ENCODE measurements at places on chromosomes 3 and 15.

- DNase-seq = no peak
Observed at GRCh38 chr3:105473521-105474223, 107.0 kb downstream of the ALCAM start.

DNA sequence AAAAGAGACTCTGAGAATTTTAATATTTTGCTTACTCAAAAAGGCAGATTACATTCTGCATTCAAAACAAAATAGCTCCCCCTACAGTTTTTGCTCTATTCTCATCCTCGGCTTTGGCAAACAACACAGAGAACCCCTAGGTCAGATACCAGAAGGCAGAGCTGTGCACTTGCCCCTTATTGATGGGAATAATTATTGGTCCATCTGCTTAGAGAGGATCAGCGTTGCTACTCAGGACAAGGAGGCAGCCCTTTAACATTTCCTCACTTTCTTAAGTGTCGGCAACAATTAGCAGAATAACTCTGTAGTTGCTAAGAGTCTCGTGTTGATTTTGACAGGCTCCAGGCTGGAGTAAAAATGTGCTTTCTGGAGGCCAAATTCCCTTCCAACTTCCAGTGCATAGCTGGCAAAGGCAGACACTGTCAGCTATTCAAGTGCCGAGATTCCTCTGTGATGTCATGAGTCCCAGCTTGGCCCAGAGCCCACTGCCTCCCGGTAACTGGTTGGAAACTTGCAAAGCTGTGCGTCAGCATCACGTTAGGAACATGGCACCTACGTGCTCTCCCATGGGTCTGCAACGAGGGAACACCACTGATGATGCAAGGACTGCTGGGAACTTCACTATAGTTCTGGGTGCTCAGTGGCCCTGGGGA, 482.7 kb upstream of the ADAMTS9 start:
- DNase-seq = no peak

DNA sequence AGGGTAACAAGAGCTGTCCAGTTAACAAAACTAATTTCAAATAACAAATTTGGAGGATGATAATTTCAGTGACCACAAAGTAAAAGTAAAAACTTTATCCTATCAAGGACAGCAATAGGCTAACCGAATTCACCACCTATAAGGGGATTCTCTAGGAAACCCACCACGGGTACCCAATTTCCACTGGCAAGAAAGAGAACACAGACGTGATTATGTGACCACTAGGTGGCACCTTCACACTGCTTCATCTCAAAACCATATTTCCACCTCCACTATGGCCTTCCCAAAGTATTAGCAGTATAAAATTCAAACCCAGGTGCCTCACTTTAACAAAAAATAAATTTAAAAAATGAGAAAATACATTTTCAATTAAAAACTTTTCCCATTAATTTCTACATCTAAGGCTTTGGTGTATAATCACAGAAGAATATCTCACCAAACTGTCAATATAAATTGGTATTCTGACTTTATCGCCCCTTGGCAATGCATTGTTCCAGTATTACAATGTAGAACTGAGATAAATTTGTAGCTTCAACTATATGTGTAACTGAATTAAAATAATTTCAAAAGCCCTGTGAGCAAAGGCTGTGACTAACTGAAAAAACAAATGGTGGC, 96.5 kb downstream of the FSIP1 start:
- DNase-seq = peak; percentile 13

GRCh38 chr3:13051066-13051465, 22.2 kb downstream of the IQSEC1 start:
- DNase-seq = no peak

DNA sequence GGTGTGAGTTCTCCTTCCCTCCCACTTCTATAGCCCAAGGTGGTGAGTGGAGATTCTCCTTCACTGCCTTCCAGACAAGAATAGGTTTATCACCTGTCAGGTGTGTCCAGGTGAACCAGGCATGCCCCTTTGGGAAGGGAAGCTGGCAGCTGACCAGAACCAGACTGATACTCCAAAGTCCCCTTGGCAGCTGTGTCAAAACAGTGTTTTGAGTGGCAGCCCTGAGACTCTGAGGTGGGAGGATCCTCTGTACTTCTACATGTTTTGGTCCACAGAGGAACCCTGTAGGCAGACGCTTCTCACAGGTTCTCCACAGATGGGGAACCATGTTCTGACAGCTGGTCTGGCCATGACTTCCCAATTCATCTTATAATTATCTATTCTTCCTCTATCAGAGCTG, 30.1 kb downstream of the ISL2 start:
- DNase-seq = no peak

GRCh38 chr3:189297932-189298331, 126.2 kb downstream of the TPRG1 start:
- no peak for DNase-seq

- DNase-seq = no peak
Observed at GRCh38 chr3:29346828-29347227, 66.0 kb downstream of the RBMS3 start.

DNA sequence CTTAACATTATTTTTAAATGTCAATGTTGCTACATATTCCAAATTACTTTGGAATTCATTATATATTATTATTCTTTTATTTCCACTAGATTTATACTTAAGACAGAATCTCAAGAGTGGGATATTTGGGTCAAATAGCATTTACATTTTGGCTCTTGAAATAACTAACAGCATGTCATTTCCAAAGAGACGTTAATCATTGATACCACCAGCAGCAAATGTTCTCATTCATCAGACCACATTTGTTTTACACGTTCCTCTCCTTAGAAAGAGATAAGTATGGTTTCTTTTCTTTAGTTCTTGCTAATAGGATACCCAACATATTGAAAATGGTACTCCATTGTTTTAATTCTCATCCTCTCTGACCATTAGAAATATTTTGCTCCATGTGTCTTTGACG, 229.8 kb downstream of the LPP start:
- DNase-seq = no peak

- DNase-seq = no peak
Observed at GRCh38 chr3:104907507-104907906, 459.2 kb upstream of the ALCAM start.

DNA sequence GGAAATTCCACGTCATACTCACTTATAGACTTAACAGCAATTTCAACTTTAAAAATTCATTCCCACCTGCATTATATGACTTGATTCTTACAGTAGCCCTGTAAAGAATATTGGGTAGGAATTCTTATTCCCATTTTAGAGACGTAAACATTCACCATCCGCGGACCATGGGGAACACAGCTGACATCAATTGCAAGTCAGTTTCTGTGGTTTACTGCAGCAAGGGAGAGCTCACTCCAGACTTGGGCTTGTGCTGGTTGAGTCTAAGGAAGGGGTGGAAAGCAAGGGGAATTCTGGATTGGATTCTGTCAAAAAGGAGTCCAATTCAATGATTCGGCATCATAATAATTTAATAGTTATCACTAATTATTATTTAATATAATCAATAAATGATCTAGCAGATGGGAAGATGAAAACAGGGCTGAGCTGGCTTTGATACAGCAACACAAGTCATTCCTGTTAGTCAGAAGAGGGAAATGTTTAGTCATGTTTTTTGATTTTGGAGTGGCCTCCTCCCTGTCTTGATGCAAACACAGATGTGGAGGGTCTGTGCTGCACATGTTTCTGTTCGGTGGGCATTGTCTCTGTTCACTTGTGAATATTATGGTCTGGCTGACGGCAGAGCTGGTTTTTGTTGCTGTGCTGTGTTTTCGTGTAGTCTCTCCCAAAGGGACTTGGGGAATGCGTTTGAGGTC, 9.7 kb downstream of the LIPC start:
- no peak for DNase-seq

GRCh38 chr15:51863131-51863530, 33.7 kb downstream of the TMOD3 start:
- DNase-seq = no peak

DNA sequence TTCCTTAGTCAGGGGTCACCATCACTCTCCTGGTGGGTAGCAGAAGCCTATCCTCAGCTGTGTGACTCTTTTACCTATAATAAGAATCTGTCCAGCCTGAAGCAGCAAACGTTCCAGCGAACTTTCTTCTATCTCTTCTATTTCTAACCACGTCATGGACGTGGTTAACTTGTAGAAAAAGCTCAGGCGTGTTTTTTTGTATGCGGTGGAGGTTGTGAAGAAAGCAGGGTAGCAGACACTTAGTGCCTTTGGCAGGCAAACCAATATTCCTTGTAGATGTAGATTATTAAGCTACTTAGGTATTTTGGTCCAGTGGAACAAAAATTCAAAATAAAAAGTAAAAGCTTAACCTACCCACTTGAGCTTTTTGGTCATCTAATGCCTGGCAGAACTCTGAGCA, 31.8 kb upstream of the GPR171 start:
- no peak for DNase-seq

DNA sequence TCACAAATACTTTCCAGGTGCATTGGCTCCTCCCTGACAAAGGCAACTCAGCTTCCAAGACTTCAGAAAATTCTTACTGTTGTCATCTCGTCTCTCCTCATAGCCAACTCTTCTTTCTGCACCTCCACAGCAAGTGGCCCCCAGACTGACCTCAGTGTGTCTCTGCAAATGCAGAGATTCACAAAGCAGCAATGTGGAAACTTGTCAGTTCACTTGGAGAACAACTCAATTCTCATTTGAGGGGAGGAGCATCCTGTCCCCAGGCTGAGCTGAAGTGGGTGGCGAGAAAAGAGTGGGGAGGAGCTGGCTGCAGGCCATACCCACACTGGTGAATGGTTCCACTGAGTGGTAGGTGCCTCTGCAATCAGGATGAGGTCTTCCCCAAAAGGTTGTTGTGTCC, 248.7 kb upstream of the IL12A start:
- DNase-seq = no peak

- DNase-seq = no peak
Observed at GRCh38 chr3:122055215-122055614, at the start of gene CD86. Gene CD86 (plus strand): TSS chr3:122055362. CDS start chr3:122055490, 128 bp downstream.

- DNase-seq = no peak
Observed at GRCh38 chr3:23238578-23238977, 35.5 kb downstream of the UBE2E2 start.

DNA sequence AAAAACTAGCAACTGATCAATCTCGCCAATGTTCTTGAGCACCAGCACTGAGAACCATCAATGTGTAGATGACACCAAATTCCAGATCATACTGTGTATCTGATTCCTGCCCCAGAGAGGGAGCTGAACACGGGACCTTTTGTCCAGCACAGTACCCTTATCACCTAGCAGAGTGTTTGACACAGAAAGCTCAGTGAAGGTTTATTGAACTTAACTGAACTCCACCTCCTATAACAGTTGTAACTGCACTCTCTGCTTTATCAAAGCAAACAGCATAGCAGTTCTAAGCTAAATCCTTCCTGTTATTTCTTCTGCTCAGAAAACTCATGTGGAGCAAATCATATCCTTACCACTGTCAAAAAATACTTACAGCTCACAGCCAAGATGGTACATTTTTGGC, 183.4 kb upstream of the SLCO3A1 start:
- DNase-seq = no peak

DNA sequence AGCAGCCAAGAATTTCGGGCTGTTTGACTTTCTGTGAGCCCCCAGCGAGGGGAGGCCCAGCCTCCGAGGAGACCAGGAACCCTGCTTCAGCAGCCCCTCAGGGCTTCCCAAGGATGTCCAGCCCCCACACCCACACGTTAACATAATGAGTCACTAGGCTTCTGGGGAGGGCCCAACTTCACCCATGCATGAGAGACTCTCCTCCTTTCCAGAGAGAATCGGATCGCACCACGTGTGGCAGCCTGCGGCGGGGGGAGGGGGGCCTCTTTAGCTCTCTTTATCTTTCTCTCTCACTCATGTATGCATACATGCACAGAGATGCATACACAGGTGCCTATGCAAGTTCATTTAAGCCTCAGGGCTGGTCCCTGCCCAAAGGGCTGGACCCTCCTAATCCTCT, 3.1 kb upstream of the AP2M1 start:
- DNase-seq = no peak

GRCh38 chr3:25854635-25855034, 64.7 kb downstream of the OXSM start:
- no peak for DNase-seq

DNA sequence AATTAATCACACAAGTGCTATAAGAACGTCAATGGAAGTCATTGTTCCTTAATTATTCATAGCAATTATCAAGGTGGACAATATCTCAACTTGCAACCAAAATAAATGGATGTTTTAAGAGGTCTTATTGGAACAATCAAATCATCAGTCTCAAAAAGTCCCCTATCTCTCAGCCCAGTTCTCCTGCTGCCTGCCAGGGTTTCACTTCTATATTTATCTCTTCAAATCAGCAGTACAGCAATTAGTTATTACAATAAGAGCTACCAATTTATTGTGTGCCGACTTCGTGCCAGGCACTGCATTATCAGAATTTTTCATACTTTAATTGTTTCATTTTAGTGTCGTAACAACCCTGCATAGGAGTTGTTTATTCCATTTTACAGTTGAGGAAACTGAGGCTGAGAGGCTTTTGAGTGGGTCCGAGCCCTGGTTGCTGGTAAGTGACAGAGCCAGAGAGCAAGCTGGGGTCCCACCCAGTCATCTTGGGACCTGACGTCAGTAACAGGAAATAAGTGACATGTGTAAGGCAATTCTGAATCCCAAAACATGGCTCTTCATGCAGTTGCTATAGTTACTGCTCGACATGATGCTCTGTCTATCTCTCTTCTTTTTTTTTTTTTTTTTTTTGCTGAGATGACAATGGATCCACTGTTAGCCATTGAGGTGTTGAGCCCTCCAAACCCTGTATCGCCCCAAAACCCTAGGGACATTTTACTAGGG, 8.8 kb upstream of the KCTD6 start:
- DNase-seq = no peak

GRCh38 chr3:24886501-24886900, 391.9 kb upstream of the THRB start:
- DNase-seq = no peak

DNA sequence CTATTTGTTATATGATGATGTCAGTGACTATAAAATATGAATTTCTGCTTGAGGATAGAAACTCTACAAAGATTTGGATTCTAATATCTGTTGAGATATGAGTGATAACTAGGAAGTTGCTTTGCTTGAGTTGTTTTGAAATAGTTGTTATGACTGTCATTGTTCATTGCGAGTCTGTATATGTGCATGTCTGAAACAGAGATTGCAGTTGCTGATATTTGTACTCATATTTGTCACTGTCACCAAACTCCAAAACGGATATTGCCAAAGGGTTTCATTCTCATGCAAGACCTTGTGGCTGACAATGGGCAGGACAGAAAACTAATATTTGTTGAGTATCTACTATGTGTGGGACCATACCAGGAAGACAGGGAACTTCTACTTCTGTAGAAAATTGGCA, 240.2 kb downstream of the CD47 start:
- no peak for DNase-seq

All from Panc1 (cell line).